Stimulated activated CD4-positive, alpha-beta T cell treated with anti-CD3 and anti-CD28 coated beads, Interleukin-12 subunit alpha, Interleukin-12 subunit beta, amount 100 ng/mL, for 4 hours (primary cell): ENCODE measurements at places on chromosomes 1 and 21.

DNA sequence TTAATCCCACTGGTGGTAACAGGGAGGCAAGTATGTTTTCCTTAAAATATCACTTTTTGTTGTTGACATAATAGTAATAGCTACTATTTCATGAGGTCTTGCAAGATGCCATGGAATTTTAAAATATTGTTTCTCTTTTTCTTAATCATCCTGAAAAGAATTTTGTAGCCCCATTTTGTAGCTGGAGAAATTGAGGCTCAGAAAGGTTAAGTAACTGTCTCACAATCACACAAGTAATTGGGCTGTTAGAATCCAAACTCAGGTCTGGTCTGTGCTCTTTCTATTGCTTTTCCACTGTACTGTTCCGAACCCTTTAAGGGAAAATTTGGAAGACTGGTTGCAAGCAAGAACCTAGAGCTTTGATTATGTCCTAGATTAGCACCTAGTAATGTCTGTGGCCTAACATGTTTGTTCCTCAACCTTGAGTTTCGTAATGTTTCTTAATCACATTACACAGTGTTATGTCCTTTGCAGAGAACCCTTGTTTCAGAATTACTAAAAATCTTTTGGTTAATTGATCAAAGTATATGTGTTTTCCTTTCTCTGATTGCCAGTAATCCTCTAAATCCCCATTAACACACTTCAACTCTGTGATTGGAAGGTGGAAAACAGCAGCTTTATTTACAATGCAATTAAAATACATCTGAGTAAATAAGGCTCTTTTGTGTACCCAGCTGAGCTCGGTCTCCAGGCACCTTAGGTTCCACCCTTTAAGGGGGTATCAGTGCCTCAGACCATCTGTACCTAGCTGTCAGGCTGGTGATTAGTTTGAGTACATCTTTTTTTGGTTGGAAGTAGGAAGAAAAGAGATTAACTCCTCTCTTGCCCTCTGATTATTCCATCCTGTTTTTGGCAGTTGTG, 10.4 kb downstream of the LRRC42 start:
- DNase-seq = no peak

- no peak for DNase-seq
These were observed 102.8 kb upstream of the COL24A1 start for GRCh38 chr1:86259390-86259789.

DNA sequence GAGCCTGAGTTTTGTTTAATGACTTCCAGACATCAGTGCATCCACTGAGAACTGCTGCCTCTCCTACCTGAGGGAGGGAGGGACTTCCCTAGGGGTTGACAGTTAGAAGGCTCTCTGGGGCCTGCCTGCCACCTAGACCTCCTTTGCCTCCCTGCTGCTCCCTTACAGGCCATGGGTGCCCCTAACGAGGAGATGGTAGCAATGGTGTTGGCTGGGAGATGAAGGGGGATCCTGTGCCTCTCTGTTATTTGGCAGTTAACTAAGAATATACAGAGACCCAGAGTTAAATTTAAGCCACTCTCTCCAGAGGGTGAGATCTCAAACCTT, 66.1 kb downstream of the UBE2U start:
- DNase-seq = no peak

- DNase-seq = no peak
These were observed 19.2 kb downstream of the NFASC start for GRCh38 chr1:204889681-204890383.

GRCh38 chr1:62433861-62434617, 2.8 kb upstream of the USP1 start:
- no peak for DNase-seq

DNA sequence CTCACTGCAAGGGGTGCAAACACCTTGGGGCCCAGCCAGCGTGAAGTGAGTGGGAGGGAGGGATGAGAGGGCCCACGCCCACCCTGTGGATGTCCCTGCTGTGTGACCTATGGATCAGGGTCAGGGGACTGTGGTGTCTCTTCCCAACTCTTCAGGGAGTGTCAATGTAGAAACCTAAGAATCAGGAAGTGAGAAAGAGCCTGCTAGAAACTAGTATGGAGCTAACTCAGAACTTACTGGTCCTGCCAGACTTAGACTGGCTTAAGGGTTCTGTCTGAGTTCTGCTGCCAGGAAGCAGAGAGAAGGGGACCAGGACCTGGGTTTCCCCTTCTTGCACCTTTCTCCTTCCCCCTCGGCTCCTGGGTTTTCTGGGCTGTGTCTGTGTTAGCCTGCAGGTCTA, 1.8 kb upstream of the IL10 start:
- DNase-seq = no peak

DNA sequence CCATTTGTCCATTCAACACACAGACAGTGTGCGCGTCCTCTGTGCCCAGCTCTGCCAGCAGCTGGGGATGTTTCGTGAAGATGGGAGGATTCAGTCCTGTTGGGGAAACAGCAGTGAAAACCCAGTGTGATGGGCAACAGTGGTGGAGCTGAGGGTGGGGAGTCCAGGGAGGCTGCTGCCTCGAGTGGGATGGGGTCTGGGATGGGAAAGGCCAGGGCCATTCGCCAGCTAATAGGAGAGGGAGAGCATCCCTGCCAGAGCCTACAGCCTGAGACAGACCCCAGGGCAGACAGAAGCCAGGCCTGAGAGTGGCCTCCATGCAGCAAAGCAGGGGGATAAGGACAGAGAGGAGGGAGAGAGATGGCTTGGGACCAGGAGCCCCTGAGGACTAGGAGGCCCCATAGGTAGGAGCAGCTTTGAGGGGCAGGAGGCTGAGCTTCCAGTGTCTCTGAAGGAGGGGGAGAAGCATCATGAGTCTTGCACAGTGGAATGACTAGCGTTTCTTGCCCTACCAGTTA, 252.6 kb downstream of the NPHP4 start:
- DNase-seq = no peak

- DNase-seq = no peak
These were observed 34.0 kb upstream of the MAGOH start for GRCh38 chr1:53272349-53272748.

DNA sequence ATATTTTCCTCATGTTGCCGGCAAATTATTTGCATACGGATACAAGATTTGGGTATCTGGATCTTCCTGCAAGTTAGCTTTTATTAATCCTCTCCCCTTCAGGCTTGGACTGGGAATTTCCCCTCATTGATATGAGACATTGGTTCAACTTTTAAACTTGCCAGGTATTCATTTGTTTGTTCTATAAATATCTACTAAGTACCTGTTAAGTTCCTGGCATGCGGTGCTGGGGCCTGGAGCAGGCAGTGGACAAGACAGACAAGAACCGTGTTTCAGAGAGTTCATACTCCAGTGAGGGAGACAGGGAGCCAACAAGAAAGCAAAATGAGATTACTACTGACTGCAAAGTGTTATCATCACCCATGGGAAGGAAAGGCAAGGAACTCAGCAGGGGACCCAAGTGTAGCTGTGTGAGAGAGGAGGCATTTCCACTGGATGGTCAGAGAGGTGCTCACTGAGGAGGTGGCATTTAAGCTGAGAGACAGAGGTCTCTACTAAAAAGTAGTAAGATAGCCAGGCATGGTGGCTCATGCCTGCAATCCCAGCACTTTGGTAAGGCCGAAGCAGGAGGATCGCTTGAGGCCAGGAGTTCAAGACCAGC, 39.1 kb upstream of the FHAD1 start:
- DNase-seq = no peak

GRCh38 chr1:28171246-28171645, 5.2 kb downstream of the PTAFR start:
- DNase-seq = no peak

DNA sequence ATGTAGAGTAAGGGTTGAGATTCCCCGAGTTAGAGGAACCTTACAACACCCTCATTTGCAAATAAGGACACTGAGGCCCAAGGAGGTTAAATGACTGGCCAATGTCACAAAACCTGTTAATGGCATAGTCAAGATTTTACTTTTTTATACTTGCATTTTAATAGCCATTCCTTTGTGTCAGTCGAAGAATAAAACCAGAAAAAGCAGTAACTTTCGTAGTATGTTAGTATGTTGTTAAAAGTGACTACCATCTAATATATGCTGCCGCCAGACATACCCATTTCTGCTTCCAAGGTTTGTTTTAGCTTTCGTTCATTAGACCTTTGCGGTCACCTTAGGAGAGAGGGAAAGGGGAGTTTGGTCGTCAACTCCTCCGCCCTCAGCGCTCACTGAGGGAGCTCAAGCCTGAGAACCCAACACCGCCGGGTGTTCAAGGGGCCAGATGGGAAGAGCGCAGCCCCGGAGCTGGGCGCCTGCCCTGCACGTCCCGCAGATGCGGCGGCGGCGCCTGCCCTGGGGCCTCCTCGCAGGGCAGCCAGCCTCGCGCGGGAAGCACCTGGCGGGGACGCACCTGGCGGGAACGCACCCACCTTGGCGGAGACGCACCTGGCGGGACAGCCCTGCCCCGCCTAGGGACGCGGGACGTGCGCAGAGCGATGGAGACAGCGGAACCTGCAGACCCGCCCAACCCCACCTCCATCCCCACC, 466 bp downstream of the VPS26C start:
- DNase-seq = no peak
